Esophagus (tissue), 2 donors: ENCODE measurements at places on chromosomes 3 and 15. TPM values are rescaled to one million over a fixed set of nuclear protein-coding genes. Genes with fewer than 3 reads are reported as not detected.

Gene AKAP13
- 35.7 TPM for polyA plus RNA-seq

Gene SPATA12
- polyA plus RNA-seq = 0.05 TPM

Gene CDC25A
- 2.9 TPM for polyA plus RNA-seq

Gene ANKUB1
- polyA plus RNA-seq = not detected

Gene CPLX3
- polyA plus RNA-seq = 1.2 TPM

Gene CLRN1
- not detected for polyA plus RNA-seq

Gene LDHAL6B
- not detected for polyA plus RNA-seq

Gene TCAIM
- 9.7 TPM for polyA plus RNA-seq

Gene EXD1
- not detected for polyA plus RNA-seq

Gene PEX11A
- 4.2 TPM for polyA plus RNA-seq

Gene C3orf70
- 0.49 TPM for polyA plus RNA-seq

Gene TTC21A
- 1.8 TPM for polyA plus RNA-seq

Gene KIF7
- polyA plus RNA-seq = 1.00 TPM
